Renal cortex interstitium (tissue), 15 donors: ENCODE measurements at places on chromosomes 16 and 17. TPM values are rescaled to one million over a fixed set of nuclear protein-coding genes. Genes with fewer than 3 reads are reported as not detected.

The TBX21 gene
- polyA plus RNA-seq, result 0.07 TPM

GRCh38 chr17:76527430-76528111, 9.9 kb downstream of the CYGB start:
- DNase-seq, result no peak

- DNase-seq, result no peak
These were observed 17.0 kb downstream of the PRCD start for GRCh38 chr17:76556765-76557367.

DNA sequence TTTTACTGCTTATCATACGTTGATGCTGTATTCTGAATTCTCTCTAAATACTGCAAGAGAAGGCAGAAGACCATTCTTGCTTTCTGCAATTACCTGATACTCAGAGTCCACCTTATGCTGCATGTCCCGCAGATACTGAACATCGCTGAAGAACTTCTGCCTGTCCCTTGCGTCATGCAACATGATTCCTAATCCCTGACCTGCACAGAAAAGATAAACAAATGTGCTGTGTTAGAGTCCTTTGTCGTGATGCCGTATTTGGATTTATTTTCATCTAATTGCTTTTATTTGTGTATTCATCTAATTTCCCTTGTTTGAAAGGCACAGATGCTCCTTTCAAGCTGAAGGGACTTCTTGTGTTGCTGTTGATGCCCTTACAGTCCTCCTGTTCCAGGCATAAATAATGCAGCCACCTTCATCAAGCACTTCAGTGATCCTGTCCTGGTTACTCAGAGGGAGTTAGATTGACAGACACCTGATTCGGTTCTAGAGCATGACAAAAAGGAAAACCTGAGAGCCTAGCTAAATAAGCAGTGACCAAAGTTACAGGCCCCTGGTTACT, 6.5 kb downstream of the MARCHF10 start:
- DNase-seq, result no peak

DNA sequence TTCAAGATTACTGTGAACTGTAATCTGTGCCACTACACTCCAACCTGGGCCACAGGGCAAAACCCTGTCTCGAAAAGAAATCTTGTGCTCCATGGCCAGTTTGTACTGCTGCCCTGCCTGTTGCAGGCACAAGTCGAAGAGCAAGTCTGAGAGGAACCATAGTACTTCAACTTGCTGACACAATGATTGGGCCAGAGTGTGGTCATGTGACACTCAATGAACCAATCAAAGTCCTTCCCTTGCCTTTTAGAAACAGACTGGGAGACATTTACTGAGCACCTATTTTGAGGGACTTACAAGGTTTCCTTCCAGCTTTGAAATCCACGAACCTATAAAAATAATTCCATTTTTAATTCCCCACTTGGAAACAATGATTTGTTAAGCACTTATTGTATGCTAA, 39.8 kb upstream of the TMC5 start:
- DNase-seq, result no peak

DNA sequence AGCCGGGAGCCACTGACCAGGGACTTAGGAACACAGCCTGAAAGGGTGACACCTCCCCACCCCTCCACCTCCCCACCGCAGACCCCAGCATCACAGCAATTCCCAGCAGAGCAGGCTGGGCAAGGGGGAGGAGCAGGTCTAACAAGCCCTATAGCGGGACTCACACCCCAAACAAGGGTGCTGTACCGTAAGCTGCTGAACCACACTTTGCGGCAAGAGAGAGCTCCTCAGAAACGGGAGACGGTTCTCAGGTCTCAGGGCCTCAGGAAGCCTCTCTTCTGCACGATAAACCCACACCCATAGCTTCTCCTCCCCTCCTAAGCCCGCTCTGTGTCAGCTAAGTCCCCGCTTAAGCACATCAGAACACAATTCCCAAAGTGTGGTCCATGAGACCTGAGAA, 11.7 kb upstream of the COTL1 start:
- no peak for DNase-seq

- DNase-seq, result no peak
These were observed 17.7 kb downstream of the TCF25 start for GRCh38 chr16:89890886-89891657.

DNA sequence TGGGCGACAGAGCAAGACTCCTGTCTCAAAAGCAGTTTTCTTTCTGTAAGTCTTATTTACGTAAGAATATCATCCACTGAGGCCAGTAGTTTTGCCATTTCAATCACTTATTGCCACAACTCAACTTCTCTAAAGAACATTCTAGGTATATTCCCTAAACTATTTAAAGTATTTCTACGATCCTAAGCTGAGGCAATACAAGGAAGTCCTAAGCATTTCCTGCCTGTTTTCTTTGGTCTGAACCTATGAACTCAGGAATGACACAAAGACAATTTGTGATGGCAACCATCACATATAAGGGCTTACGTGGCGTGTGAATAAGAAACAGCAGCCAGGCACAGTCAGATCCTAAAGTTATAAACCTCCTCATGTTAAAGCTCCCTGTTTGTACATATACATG, 14.2 kb downstream of the USP36 start:
- no peak for DNase-seq

The KRT31 gene
- not detected for polyA plus RNA-seq

DNA sequence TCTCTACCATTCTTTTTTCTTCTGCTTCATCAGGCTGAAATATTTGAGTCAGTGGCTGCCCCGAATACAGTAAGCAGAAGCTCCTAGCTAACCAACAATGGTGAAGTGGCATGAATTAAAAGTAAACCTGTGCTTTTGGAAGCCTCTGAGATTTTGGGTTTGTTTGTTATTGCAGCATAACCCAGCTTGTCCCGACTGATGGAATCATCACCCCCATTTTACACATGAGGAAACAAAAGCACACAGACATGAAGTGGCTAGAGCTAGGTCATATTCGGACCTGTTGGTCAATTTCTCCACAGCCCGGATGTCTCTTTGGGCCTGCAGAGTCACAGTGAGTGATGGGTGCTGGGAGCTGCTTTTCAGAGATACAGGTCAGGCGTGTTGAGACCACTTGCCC, 39.4 kb downstream of the IRX5 start:
- DNase-seq, result no peak

- no peak for DNase-seq
These were observed 239.7 kb downstream of the XYLT1 start for GRCh38 chr16:17230932-17231581.

DNA sequence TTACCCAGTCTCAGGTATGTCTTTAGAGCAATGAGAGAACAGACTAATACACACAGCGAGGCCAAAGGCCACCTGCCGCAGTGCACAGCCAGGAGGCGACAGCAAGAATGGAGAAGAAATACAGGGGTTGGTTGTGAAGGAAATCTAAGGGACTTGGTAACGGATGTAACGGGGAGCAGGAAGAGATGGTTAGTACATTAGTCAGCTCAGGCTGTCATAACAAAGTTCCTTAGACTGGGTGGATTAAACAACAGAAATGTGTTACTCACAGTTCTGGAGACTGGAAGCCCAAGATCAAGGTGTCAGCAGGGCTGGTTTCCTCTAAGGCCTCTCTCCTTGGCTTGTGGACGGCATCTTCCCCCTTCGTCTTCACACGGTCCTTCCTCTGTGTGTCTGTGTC, 47.1 kb downstream of the TVP23C start:
- no peak for DNase-seq

GRCh38 chr16:19781226-19781625, 63.2 kb downstream of the IQCK start:
- no peak for DNase-seq

GRCh38 chr17:68458260-68459036, 1.2 kb upstream of the WIPI1 start:
- DNase-seq, result no peak

DNA sequence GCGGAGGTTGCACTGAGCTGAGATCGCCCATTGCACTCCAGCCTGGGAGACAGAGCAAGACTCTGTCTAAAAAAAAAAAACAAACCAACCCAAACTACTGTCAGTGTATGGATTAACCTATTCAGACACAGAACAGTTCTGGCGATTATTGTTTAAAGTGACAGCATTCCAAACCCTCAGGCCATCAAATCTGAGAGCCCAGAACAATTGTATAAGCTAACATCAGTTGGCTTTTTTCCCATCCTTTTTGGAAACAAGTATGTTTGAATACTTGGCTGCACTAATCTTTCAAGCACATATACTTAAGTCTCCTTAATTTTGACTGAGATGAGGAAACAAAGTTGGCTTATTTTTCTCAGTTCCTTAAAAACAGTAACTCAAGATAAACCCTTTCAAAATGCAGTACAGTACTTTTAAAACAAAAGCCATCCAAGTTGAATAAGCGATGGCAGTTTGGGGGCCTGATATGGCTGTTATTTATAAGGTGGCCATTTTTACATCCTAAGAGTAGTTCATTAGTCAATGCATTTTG, 1.4 kb downstream of the ZSWIM7 start:
- no peak for DNase-seq

DNA sequence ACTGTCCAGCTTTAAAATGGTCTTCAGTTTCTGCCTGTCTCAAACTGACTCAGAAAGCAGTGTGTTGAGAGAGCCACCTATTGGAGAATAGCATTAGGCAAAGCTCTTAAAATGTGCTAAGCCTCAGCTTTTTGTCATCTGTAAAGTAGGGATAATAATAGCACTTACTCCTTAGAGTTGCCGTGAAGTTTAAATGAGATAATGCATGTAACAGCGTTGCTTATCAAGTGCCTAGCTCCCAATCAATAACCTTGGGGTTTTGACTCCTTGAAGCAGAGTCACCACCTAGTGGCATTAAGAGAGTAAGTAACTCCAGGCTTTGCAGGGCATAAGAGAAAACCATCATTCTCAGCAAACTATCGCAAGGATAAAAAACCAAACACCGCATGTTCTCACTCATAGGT, 163.3 kb downstream of the HS3ST2 start:
- no peak for DNase-seq

The AURKB gene
- 36.2 TPM for polyA plus RNA-seq

The TM4SF5 gene
- polyA plus RNA-seq, result 1.8 TPM

DNA sequence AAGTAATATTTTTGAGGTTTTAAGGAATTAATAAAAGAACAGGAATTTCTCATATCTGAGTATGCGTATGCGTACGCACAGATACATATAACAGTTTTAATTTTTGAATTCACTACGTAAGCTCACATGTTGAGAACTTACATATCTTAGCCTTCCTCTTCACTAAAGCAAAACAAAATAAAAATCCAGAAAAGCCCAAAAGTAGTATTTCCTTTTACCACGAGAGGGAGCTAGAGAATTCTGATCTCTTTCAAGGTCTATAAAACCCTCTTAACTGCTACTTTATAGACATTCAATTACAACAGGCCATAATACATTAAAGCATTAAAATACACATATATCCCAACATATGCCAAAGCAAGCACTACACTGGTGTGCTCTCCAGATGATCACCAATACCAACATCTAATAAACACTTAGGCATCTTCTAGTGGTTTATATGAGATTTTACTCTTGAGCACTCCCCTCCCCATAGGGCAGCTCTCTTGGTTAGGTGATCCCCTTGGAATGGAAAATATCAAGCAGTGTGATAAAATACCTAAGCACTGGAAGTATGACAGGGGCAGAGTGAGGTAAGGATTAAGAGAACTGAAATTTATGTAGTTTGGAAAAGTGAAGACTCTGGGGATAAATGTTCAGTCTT, 94.0 kb downstream of the SKAP1 start:
- DNase-seq, result peak; percentile 71

The MYL11 gene
- polyA plus RNA-seq, result 0.56 TPM

- no peak for DNase-seq
These were observed 87.1 kb downstream of the EMP2 start for GRCh38 chr16:10493276-10493675.

The GNG13 gene
- 0.41 TPM for polyA plus RNA-seq

The SPN gene
- polyA plus RNA-seq, result 2.8 TPM

GRCh38 chr16:3729161-3730112, 12.1 kb upstream of the TRAP1 start:
- DNase-seq, result no peak

- no peak for DNase-seq
These were observed 86.1 kb downstream of the RAB11FIP4 start for GRCh38 chr17:31477417-31478055.

The PIK3R6 gene
- polyA plus RNA-seq, result 1.2 TPM

The CDYL2 gene
- polyA plus RNA-seq, result 8.0 TPM

DNA sequence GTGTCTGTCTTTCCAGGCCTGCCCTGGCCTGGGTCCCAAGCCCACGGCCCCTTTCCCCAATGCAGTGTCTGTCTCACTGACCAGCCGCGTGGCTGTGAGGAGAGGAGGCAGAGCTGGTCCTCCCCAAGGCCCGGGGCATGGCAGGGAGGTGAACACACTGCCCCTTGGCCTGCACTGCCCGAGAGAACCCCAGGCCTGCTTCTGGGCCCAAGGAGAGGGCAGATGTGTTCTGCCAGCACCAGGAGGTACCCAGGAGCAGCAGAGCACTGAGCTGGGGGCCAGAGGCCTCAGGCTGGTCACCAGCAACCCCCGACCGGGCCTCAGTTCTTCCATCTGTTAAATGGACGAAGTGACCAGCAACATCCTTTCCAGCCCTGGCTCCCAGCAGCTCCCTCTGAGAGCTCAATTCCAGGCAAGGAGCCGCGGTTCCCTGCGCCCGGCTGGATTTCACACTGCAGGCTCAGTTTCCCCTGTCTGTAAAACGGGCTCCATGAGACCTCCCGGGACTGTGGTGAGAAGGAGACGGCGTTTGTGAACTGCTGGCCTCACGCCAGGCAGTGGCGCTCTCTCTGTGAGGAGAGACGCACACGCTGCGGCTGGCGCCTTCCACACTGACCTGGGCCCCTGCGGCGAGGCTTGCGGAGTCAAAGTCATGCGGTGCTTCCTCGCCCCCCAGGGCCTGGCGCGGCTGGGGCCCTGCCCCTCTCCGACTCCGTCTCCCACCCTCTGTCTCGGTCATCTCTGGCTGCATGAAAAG, 8.1 kb upstream of the ZFPM1 start:
- DNase-seq, result no peak

The TRAF7 gene
- polyA plus RNA-seq, result 58.5 TPM
